ENCODE measurements at places on chromosomes 1 and 21.

- DNase-seq = no peak
Measured at GRCh38 chr1:44348061-44348485, 7.0 kb downstream of the ERI3 start.

DNA sequence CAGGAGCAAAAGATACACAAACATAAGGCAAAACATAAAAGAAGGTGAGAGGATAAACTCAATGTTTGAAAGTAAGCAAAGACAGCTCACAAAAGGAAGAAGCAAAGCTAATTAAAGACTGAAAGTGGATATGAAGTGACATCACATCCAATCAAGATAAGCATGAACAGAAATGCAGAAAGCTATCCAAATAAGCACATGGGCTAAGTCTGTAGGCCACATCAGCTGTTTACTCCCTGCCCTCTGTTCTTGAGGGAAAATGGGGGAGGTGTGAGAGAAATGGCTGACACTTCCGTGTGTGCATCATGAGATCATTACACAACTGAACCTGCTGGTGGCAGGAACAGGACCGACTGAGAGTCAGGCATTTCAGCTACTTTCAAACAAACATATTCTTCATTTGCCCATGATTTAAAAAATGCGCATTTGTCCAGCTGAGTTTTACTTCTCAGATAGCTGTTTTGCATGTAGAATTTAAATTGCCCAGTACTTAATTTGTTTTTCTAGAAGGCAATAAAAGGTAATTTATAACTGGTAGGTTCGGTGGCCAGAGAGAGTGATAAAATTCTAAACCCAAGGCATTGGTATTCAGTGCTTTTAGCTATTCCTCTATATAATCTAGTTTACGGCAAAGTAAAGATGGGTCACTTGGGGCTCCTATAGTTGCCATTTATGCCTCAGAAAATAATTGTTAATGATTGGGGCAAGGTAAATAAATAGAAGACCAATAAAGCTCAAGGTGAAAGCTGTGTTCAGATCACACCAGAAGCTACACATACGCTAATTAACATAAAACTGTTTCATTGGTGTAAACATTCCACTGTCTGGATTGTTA is 27.2 kb upstream of the MAN1A2 start:
- no peak for DNase-seq

- DNase-seq = no peak
Measured at GRCh38 chr1:216310776-216311175, 112.5 kb downstream of the USH2A start.

DNA sequence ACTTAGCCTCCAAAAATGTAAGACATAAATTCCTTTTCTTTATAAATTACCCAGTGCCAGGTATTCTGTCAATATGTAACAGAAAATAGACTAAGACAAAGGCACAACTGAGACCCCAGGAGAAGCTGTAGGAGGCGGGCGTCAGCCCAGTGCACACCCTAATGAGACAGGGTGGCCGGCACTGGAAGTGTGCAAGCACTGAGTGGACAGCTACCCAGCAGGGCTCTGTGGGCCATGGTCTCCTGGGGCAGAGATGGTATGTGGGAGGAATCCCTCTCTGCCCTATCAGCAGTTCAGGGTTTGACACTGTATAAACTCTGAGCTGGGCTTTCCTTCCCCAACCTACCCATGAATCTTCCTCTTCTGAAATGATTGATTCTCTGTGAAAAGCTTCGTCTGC is 139.5 kb downstream of the GLIS1 start:
- no peak for DNase-seq

GRCh38 chr1:187788718-187789117 is 960.0 kb downstream of the PLA2G4A start:
- no peak for DNase-seq

DNA sequence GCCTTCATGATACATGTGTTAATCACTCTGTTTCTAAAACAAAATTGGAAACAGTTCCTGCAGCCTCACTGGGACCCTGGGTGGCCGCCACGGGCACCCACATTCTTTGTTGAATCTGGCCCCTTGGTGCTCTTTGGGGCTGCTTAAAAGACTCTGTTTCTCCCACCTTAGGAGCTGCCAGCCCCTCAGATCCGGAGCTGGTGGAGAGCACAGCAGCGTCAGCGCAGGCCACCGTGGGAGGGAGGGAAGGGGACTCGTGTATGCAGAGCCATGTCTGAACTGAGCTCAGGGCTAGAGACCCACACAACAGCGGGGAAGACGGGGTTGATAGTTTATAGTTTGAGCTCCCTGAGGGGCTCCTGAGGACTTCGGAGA is 121.2 kb downstream of the CNIH3 start:
- no peak for DNase-seq

DNA sequence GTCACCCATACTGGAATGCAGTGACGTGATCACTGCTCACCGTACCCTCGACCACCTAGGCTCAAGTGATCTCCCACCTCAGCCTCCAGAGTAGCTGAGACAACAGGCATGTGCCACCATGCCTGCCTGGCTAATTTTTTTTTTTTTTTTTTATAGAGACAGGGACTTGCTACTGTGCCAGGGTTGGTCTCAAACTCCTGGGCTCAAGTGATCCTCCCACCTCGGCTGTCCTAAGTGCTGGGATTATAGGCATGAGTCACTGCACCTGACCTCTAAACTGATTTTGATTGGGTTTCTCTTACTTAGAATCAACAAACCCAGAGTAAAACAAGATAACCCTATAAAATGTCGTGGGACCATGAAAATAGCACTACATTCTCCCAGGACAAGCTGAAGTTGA is 112.0 kb downstream of the UBE2U start:
- DNase-seq = no peak

DNA sequence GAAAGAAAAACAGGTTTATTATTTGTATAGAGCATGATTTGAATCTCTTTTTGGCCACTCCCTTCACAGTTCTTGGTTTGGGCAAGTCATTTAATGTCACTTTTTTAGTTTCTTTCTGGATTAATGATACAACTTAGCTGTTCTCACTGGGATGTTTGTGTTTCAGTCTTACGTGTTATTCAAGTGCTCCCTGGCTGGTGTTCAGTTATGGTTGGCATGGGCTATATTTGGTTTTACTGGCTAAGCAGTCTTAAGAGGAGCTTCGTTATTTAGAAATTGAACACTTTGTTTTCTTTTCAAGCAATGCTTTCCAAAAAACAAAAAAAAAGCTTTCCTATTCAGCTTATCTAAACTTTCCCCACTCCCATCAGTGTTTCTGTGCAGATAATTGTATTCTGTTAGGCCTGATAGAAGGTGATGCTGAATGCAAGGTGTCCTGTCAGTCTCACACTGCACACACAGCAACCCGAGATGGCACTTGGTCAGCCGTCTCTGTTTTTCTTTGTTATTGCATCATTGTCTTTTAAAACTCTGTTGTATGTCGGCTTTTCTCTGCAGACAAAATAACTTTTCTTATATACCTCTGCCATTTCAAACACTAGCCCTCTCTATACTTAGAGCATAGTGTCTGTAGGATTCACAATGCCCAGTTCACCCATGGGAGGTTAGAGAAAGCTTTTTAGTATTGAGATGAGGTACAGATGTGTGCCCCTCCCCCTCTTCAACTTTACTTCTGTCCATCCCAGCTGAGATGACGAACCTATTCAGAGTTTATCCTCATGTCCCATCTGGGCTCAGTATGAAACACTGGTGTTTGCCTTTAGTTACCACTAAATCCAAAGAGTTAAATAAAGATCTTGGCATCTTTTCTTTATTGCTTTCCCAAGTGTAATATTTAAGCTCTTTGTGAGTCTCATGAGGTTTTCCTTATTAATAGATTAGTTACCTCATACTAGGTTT is 80.2 kb downstream of the VPS13D start:
- no peak for DNase-seq

- DNase-seq = no peak
Measured at GRCh38 chr1:168348146-168348709, 67.6 kb downstream of the TBX19 start.

DNA sequence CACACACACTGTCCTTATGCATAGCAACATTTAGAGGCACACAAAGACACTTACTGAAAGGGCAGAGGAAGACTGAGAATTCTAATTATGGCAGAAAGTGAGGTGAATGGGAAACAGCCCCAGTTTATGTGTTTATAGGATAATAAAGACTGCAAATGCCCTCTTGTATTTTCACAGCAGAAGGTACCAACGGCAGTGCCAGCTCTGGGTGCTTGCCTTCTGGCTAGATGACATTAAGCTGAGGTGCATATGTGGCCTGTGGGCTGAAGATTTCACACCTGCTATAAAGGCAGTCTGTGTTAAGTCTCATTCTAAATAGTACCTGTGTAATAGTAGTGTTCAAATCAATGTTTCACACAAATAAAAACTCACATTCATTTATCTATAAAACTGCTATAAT is 347.2 kb upstream of the ZRANB2 start:
- DNase-seq = no peak

DNA sequence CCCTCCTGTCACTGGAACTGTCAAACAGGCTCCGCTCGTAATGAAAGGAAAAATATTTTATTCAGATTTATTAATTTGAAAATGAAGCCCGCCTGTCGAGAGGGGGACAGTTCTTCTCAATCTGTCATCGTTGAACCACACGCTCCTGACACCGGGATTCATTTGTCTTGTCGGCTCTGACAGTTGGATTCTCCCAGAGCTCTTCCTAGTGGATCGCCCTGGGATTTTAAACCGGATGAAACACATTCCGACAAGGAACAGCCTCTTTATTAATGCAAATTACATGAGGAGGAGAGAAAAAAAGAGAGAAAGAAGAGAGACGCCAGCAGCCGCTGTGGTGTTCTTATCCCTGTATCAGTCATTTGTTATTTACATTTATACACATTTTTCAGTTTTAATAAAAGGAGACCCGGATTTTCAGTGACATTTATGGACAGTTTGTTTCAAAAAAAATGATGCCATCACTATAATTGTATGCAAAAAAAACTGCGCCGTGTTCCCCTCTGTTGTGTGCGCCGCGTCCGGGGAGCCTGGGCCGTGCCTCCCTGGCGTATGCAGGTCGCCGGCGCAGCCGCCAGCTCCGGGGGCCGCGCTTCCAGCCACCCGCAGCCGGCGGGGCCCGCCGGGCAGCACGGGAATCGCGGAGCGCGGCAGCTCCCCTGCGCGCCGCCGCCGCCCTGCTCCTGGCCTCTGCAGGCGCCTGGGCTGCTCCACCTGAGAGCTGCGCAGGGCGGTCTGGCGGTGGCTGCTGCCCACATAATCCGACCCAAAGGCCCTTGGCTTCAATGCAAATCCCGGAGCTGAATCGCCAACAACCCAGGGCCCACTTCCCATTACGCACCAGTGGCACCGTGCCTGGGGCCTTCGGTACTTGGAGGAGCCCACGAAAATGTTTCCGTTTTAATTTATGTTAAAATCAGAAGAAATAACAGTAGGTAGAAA is 237.9 kb upstream of the PBX1 start:
- DNase-seq = no peak

- DNase-seq = no peak
Measured at GRCh38 chr1:58214674-58215073, 331.9 kb downstream of the OMA1 start.

DNA sequence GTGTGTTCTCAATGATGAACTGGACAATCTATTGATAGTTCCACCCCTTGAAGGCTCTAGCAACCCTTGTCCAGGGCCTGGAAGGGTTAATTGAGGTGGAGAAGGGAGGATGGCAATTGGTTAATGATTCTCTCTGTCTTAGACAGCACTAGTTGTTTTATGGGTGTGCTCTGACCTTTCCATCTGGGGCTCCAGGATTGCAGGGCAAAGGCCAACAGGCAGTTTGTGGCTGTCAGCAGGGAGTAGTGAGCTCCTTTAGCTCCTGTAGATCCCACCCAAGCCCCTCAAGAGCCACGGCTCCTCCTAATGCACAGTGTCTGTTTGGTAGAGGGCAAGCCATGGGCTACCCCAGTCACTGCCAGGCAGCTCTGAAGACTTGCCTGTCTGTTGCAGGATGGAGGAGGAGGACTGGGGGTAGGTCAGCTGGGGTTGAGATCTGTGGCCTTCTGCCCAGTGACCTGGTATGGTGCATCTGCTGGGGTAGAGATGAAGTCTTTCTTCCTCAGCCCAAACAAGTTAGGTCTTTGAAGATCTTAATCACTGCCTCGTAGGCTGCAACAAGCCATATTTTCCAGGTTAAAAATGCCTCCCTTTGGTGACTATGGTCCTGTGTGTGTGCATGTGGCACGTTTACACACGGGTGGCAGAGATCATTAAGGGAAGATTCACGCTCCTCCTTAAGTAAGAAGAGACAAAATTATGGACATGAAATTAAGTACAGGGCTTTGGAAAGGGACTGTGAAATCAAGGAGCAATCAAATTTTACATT is 7.7 kb downstream of the MROH7 start:
- no peak for DNase-seq

GRCh38 chr1:184861755-184862336 is 107.2 kb upstream of the EDEM3 start:
- DNase-seq = no peak

GRCh38 chr1:204084247-204084772 is 11.4 kb downstream of the SOX13 start:
- no peak for DNase-seq

GRCh38 chr1:11059968-11060830 is at the start of gene SRM:
Gene SRM (minus strand): TSS chr1:11060018. CDS start chr1:11059943, 75 bp downstream.
- peak; percentile 78 for DNase-seq

DNA sequence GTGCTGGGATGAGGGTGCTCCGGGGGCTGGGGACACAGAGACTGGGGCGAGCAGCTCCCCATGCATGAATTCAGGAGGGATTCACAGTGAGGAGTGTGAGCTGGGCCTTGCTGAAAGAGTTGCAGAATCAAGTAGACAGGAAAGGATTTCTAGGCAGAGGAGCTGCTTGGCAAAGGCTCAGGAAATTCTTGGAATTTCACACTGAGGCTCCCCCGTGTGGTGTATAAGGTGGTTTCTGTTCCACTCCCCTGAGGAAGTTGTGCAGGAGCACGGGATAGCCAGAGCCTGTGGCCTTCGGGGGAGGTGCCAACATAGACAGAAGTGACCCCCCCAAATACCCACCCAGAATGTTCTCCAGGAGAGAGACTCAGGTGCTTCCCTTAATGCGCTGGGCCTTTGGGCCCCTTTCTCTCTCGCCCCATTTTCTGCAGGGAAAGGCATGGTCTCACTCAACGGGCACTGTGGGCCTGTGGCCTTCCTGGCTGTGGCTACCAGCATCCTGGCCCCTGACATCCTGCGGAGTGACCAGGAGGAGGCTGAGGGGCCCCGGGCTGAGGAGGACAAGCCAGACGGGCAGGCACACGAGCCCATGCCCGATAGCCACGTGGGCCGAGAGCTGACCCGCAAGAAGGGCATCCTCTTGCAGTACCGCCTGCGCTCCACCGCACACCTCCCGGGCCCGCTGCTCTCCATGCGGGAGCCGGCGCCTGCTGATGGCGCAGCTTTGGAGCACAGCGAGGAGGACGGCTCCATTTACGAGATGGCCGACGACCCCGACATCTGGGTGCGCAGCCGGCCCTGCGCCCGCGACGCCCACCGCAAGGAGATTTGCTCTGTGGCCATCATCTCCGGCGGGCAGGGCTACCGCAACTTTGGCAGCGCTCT is 58.5 kb upstream of the ACTL8 start:
- DNase-seq = no peak

- no peak for DNase-seq
Measured at GRCh38 chr1:180793451-180793850, 119.2 kb upstream of the KIAA1614 start.

DNA sequence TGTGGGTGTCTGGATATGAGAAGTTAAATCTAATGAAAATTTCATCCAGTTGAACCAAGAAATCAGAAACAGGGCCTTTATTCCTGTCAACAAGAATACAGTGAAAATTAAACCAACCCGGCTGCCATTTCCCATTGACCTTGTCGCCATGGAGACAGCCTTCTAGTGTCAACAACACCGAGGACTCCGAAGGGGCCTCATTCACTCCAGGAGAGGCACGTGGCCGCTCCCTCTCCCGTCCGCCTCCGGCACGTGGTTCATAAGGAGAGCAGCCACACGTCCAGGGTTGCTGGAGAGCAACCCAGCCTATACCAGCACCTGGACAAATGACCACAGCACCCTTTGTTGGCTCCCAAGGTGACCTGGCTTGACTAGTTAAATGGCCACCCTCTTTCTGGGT is 120.3 kb upstream of the VAMP3 start:
- no peak for DNase-seq

GRCh38 chr21:42063191-42063570 is 7.9 kb upstream of the UMODL1 start:
- no peak for DNase-seq
